Muscle of leg (tissue), 16 donors: ENCODE measurements at places on chromosomes 3 and 15. TPM values are rescaled to one million over a fixed set of nuclear protein-coding genes. Genes with fewer than 3 reads are reported as not detected.
A peak's percentile ranks its signal among the peaks of the same experiment; 100 is the strongest.

GRCh38 chr3:182083112-182083511 is 371.4 kb downstream of the SOX2 start:
- no peak for DNase-seq

DNA sequence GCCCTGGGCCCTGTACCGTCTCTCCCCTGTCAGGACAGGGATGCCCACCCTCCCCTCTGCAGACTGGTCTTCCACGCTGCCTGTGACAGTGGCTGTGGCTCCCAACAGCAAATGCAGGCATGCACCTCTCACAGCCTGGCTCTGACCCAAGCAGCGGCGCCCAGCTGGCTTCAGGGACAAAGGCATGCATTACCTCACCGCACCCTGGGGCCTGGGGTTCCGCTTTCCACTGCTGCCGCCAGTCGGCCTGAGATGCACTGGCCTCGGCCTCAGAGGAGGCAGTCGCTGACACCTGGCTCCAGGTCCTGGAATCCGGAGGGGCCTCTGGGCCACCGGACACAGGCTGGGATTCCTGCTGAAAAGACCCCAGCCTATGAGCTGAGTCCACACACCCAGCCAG is 70.3 kb downstream of the SCN5A start:
- DNase-seq, result peak; percentile 58

- peak; percentile 70 for DNase-seq
Observed at GRCh38 chr3:72123908-72124441, 339.0 kb upstream of the PROK2 start.

GRCh38 chr3:67526246-67526645 is 128.2 kb downstream of the SUCLG2 start:
- DNase-seq, result no peak

- DNase-seq, result peak; percentile 30
Observed at GRCh38 chr3:38348903-38349302, 2.3 kb downstream of the XYLB start.

GRCh38 chr15:85477061-85477460 is 96.7 kb downstream of the AKAP13 start:
- DNase-seq, result no peak

GRCh38 chr3:114697401-114697800 is 403.6 kb downstream of the TIGIT start:
- DNase-seq, result peak; percentile 44

DNA sequence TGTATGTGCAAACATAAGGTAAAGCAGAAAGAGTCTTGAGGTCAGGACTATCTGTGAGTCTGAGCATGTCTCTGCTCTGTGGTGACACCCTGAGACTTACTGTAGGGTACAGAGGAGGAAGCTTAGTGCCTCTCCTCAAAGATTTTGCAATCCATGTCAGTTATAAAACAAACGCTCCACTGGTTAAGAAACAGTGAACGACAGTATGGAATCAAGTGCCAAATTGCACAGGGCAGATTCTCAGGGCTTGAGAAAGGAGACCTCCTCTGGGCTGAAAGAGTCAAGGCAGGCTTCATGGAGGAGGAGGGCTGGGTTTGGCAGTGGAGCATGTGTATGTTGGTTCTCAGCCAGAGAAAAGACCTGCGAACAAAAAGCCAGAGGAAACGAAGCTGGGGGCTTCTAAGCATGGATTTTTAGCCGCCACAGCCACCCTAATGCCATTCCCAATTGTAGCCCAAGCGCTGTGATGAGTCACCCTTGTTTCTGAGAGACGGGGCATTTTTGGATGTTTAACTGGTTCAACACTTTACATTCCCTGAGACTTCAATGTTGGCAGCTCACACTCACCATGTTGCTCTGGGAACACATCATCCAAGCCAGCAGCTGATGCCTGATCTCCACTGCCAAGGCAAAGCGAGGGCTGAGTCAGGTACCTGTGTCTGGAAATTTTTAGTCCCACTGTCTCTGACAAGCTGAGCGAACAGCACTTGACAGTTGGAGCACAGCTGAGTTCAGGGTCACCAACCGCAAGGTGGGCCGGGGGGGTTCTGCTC is 3.4 kb upstream of the DGKG start:
- DNase-seq, result no peak

The IQCH gene
- polyA plus RNA-seq, result 0.75 TPM

The ERICH6 gene
- polyA plus RNA-seq, result 0.41 TPM

The SLC30A4 gene
- 2.9 TPM for polyA plus RNA-seq

The FAM162A gene
- 35.1 TPM for polyA plus RNA-seq
